ENCODE measurements at places on chromosomes 3 and 15.

DNA sequence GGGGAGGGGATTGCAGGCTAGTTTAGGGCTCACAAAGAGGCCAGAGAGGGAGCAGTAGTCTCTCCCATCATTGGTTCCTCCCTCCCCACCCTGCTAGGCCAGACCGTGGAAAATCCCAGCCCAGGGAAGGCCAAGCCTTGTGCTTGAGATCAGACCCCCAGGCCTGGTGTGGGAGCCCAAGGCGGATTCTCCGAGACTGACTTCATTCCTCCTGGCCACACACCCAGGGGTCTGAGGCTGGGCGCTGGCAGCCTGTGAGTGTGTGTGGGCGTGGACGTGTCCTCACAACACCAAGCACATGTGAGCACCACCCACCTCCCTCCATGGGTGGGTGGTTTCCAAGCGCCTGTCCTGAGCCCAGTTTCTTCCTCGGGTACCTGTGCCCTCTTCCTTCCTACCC is 4.1 kb downstream of the LOXL1 start:
- DNase-seq, result no peak

DNA sequence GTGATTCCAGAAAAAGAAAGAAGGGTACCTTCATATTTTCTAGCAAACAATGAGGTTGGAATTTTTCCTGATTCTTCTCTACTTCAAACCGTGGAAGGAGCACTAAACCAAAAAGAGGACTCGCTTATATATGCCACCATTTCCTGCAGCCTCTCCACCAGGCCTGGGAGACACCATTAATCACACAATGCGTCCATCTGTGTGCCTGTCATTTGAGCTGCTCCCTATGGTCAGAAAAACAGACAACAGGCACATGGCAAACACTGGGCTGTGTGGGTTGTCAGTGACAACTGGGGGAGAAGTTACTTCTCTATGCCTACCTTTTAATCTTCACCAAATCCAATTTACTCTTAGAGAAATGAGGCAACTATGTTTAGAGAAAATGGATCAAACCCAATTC is 71.9 kb downstream of the NR2F2 start:
- no peak for DNase-seq

DNA sequence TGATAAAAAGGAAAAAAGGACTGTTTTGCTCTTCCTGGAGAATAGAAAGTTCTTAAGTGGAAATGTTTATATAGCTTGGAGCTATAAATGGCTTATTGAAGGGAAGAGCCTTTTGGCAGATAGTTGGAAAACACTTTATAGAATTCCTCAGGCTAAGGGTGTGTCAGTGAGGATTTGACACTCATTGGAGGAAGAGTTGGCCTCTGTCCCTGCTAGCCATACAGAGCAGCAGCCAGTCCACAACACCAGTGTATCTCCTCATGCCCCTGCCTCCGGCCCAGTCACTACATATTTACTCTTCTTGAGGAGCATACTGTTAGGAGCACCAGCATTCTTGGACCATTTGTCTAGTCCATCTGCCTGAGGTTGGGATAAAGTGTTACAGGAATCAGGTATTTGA is 36.2 kb downstream of the KLHL18 start:
- no peak for DNase-seq

- DNase-seq, result no peak
Observed at GRCh38 chr3:16724487-16724886, 119.3 kb upstream of the DAZL start.

DNA sequence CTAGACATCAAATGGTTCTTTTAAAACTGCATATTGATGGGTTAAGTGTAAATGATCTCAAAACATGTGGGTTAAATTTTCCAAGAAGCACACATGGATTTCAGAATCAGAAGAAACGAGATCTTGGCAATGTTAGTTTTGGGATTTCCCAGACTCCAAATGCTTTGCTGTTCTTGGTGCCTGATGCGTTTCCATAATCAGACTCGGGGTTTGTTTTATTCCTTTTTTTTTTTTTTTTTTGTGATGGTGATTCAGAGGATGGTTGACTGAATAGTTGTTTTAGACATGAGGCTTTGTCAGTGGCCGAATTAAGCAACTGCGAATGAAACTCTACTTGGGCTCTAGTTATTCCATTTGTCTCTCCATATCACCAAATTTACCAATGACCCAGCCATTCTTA is 52.2 kb upstream of the FAM98B start:
- no peak for DNase-seq

GRCh38 chr15:63190769-63191649 is 1.6 kb downstream of the RAB8B start:
- no peak for DNase-seq

DNA sequence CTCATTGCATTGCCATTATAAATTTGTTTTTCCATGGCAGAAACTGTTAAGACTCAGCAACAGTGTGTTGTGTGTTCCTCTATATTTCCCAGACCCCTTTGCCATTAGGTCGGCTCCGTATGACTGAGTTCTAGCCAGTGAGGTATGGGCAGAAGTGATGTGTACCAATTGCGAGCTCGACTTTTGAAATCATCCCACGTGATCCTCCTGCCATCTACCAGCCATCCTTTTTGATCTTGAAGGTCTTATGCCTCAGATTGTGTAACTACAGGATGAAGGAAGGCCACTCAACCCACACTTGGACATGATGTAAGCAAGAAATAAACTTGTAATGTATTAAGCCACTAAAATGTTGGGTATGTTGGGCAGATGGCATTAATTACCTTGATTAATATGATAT is 562.3 kb downstream of the PDCD6IP start:
- DNase-seq, result no peak

- no peak for DNase-seq
Observed at GRCh38 chr3:97996988-97997387, 24.8 kb upstream of the RIOX2 start.

DNA sequence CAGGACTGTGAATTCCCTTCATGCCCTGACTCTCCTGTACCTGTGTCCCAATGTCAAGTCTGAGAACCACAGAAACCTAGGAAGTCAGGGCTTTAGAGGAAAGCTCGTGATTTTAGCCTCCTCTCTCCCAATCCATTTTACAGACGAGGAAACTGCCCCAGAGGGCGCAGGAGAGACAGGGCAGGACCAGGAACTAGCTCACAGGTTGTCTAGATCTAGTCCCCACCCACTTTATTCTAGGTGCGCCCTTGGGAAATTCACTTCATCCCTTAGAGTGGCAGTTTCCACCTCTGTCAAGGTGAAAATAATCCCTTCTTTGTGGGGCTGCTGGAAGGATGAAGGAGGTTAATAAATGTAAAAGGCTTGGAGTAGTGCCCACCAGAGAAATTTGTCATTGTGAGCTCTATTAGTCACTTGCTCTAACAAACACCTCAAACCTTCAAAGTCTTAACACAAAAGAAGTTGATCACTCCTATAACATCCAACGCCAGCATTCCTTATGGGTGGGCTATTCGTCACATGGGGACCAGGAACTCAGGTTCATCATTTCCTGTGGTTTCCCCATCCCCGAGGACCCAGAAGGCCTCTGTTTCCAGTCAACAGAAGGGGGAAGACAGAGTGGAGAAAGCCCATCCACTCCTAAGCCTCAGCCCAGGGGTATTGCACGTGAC is 282.3 kb downstream of the XXYLT1 start:
- DNase-seq, result no peak

DNA sequence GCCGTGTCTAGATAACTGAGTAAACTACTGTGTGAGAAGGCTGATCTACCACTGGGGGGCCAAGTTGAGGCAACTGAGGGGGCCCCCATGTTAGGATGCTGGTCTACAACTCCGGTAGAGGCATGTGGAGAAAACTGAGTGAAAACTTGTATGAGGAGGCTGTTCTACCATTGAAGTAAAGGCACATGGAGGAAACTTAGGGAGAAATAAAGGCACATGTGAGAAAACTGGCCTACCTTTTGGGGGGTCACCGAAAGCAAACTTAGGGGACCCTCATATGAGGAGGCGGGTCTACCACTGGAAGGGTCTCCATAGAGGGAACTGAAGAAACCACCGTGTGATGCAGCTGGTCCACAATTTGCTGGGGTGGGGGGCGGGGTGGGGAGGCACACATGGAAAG is 155.2 kb downstream of the FBLN2 start:
- DNase-seq, result no peak

DNA sequence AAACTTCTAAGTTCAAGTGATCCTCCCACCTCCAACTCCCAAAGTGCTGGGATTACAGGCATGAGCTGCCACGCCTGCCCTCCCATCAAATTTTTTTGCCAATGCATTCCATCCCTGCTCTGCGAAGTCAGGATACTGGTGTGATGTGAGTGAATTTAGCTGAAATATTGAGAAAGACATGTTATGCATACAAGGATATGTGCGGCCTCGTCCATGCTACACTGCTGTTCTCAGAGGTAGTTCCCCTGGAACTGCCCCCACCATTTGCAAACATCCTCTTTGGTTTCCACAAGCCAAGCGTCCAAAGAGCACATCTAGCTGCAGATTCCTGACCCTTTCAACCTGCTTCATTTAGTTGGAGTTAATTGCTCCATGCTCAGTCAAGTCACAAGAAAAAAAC is 36.5 kb upstream of the BCL2A1 start:
- DNase-seq, result no peak

DNA sequence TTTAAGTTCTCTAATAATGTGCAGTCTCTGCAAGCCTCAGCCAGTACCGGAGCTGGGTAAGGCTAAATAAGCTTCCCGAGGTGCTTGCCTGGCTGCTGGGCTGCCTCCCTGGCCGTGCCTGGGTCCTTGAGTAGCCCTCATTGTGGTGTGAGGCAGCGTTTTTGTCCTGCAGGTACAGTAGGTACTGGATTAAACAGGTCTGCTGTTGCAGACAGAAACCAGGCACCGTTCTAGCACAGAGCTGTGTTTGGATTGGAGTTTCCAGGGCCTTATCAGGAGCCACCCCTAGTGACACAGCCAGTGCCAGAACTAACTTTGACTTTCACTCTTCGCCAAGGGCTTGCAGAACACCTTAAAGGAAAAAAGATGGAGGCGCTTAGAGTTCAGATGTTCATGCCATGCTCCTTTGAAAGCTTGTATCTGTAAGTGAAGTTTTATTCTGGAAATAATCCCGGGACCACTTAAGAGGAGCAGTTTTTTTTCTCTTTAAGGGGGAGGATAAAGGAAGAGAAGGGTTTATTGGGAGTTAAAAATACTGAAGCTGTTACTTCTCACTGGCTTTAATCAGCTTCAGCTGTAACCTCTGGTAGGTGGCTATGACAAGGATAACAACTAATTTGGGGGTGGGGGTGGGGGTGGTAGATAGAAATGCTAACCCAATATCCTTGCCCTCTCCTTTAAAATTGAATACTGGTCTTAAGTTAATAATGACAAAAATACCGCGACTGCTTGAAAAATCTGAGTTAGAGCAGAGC is 126.8 kb downstream of the MITF start:
- no peak for DNase-seq

DNA sequence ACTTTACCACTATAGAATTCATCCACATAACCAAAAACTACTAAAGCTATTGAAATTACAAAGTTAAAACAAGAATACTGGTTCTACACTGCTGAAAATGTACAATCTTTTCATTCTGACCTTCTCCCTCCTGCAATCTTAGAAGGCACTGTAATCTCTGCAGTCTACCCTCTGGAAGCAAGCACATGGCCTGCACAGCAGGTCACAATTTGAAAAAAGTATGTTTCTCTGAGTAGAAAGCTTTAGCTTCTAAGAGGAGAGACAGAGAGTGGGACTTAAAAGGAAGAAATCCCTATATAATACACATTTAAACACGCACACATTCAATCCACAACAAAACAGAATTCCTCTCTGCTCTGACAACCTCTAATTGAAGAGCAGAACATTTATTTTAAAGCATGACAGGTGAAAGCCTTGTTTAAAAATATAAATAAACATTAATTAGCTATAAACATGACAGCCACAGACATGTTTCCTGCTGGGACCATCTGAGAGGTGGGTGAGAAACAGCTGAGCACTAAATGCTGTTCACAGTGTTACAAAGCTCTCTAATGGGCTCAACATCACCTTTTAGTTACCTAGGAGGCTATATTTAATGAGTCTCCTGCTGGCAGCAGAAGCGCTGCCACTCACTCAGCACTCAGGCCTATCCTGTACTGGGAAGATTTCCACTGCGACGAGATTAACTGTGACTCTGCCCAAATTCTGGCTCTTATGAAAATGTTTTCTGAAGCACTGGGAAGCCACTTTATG is 447.4 kb downstream of the AGBL1 start:
- no peak for DNase-seq

DNA sequence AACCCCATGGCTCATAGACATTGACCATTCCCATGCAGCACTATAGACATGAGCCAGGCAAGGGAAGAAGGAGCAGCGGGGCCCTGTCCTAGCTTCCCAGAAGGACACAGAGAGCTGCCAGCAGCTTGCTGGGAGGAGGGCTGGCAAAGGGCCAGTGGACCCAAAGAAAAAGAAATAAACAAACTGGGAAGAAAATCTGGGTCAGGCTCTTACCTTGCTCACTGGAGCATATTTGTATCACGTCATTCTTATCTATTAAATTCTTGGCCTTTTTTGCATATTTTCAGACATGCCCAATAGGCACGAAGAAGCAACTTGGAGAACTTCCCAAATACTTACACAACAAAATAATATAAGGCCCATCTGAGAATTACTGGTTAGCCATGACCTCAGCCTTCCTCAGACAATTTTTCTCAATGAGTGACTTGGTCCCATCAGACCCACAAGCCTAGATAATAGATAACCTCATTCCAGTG is 28.4 kb downstream of the RASGRP1 start:
- no peak for DNase-seq

DNA sequence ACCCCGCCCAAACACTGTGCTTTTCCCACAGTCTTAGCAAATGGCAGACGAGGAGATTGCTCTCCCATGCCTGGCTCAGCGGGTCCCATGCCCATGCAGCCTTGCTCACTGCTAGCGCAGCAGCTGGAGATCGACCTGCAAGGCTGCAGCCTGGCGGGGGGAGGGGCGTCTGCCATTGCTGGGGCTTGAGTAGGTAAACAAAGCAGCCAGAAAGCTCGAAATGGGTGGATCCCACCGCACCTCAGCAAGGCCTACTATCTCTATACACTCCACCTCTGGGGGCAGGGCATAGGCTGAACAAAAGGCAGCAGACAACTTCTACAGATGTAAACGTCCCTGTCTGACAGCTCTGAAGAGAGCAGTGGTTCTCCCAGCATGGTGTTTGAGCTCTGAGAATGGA is 27.2 kb upstream of the WDR5B start:
- DNase-seq, result no peak

DNA sequence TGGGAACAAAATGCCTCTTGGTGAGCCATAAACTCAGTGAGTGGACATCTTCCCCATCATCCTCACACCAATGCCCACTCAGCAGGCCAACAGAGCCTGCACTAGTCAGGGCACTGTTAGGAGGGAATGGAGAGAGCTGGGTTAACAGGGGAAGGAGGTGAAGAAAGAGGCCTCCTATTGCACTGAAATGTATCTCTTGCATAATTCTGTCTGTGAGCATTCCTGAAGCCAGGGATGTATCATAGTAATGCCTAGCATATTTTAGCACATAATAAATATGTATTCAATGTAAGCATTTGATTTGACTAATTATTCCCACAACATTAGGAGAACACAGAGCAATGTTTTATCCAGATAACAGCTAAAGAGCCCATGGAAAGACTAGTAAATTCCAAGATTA is 81.2 kb downstream of the ANO10 start:
- no peak for DNase-seq

GRCh38 chr3:60190073-60190472 is 1061.2 kb downstream of the FHIT start:
- no peak for DNase-seq
